Stimulated activated CD4-positive, alpha-beta T cell treated with anti-CD3 and anti-CD28 coated beads, Interleukin-2, amount 100 ng/mL, for 24 hours (primary cell): ENCODE measurements at places on chromosomes 3 and 15.

DNA sequence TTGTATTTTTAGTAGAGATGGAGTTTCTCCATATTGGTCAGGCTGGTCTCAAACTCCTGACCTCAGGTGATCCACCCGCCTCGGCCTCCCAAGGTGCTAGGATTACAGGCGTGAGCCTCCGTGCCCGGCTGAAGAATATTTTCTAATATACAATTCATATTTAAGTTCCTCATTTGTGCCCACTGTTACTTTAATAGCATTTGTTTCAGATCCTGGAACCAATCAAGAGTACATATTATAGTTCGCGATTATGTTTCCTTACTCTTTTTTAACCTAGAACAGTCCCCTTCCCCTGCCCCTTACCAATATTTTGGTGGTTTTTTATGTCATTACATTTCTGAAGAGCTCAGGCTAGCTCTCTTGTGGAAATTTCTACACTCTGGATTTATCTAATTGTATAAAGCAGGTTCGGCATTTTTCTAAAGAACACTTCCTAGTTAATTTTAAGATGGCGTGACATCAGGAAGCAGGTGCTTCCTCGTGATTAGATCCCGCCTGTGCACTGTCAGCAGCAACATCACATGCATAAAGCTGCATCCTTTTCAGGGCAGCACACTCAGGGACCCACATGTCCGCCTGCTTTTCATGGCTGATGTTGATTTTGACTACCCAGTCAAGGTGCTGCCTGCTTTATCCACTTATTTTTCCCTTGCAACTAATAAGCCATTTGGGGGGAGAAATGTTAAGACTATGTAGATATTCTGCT, 88.7 kb upstream of the EPHB3 start:
- DNase-seq, result no peak

DNA sequence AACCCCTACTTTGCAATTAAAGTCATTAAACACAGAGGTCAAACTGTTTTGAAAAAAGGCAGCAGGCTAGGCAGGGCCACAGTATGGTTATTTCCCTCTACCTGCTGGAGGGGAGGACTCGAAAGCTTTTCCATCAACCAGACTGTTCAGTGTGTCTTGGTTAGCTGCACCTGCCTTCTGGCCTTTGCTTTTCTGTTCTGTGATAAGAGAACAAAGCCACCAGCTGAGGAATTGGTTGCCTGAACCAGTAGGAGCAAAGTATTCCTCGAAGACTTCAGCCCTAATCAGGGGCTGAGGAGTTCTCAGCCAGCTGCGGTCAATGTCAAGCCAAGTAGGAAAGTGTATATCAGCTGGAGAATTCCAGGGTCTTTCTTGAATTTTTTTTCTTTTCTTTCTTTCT, 132.5 kb downstream of the SOX2 start:
- no peak for DNase-seq

- DNase-seq, result no peak
Observed at GRCh38 chr3:173004681-173005080, 136.4 kb downstream of the SPATA16 start.

- no peak for DNase-seq
Observed at GRCh38 chr15:72538931-72539330, 64.8 kb downstream of the ARIH1 start.

DNA sequence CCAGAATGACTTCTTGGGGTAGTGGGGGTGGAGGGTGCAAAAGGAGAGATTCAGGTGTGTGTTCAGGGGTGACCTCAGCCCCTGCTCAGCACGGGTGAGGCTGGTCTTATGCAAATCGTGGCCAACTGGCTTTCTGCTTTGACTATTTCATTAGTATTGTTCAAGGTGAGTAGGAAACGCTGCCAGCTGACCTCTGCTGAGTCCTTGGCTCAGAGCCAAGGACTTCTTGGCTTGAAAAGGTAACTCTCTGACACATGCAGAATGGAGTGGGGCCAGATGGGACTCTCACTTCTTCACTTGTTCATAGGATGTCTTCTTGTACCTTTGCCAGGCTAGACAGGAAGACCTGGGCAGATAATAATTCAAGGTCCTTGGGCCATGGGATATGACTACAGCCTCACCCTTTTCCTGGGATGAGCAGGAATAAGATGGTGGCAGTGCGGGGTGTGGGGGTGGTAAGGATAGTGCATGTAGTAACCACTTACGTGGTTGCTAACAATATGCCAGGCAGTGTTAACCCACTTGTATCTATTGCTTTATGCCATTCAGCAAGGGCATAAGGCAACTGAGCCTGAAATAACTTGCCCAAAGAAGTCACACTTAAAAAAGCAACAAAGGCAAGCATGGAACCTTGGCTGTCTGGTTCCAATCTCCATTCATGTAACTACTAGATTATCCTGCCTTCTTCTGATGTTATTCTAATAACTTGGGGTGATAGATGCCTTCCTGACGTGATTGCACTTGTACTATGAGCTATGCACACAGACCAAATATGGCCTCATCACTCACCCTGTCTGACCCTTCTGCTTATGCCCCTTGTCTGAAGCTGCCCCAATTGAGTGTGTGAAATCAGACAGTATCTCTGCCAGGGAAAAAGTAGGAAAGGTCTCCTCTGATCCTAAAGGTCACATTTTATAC, 193.1 kb downstream of the NR1D2 start:
- no peak for DNase-seq

GRCh38 chr15:97168704-97169475, 791.6 kb upstream of the ARRDC4 start:
- no peak for DNase-seq

- DNase-seq, result no peak
Observed at GRCh38 chr15:35858707-35859106, 312.7 kb upstream of the DPH6 start.

GRCh38 chr15:48748535-48748934, 62.3 kb downstream of the CEP152 start:
- no peak for DNase-seq

- DNase-seq, result no peak
Observed at GRCh38 chr3:72538070-72538745, 310.0 kb downstream of the SHQ1 start.

GRCh38 chr3:100900671-100901335, 92.4 kb downstream of the ABI3BP start:
- DNase-seq, result no peak

DNA sequence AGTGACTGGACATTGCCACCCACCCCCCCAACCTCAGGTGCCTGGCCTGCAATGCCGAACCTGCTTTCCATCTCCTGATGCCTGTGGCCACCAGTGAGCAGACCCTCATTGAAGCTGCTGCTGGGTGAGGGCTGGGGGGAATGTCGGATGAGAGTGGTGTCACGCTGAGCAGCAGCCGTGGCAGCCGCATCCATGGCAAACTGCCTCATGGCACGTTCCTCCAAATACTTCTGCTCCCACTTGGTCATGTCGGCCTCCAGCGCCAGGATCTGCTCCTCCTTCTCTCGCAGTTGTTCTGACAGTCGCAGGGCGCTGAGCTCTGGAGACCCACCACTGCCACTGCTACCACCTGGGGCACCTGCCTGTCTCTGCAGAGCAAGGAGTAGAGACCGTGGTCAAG, 14.2 kb downstream of the AMOTL2 start:
- DNase-seq, result no peak

GRCh38 chr3:144031938-144032337, 60.3 kb downstream of the DIPK2A start:
- no peak for DNase-seq

DNA sequence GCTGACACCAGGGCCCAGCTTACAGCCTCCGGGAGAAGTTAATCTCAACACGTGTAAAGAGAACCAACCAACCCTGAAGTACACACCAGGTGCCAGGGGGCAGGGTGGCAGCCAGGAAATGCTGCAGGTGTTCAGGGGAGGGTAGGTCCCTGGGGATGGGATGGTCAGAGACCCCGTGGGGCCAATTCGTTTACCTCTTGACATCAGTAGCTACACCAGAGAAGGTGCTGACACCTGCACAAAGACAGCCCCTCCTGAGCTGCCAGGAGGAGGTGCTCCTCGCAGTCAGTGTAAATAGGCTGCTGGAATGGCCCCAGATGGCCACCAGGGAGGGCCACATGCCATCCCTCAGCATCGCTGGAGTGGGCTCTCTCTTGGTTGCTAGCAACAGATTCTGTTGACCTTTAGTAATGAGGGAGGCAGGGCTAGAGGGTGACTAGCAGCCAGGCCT, 52.8 kb downstream of the CORO2B start:
- DNase-seq, result no peak

DNA sequence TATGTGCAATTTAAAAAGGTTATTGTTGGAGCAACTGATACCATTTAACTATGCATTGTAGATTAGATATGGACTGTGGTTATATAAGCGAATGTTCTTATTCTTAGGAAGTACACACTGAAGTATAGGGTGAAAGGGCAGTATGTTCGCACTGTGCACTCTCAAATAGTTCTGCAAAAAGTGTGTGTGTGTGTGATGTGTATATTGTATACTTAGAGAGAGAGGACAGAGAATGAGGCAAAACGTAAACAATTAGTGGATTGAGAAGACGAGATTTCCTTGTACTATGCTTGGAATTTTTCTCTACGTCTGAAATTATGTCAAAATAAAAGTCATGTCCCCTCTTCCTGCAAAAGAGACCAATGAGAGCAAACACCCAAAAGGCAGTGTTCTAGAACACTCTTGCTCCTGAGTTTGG, 30.4 kb downstream of the LSM3 start:
- DNase-seq, result no peak

GRCh38 chr3:95899494-95899893, 914.9 kb upstream of the EPHA6 start:
- DNase-seq, result no peak

DNA sequence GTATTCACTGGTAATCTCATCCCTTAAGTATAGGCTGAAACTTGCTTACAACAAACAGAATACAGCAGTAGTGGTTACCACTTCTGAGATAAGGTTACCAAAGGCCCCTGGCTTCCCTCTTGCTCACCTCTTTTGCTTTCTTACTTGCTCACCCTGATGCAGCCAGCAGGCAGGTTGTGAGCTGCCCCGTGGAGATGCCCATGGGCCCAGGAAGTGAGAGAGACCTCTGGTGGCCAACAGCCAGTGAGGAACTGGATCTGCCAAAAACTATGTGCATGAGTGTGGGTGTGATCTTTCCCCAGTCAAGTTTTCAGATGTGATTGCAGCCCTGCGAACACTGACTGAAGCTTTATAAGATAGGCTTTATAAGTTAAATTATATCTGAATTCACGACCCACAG, 48.7 kb downstream of the NMNAT3 start:
- no peak for DNase-seq

GRCh38 chr3:2511356-2511755, 412.7 kb downstream of the CNTN4 start:
- DNase-seq, result no peak

- no peak for DNase-seq
Observed at GRCh38 chr3:47432673-47433072, 43.1 kb downstream of the SCAP start.

GRCh38 chr3:114400371-114400770, 106.5 kb downstream of the TIGIT start:
- no peak for DNase-seq

DNA sequence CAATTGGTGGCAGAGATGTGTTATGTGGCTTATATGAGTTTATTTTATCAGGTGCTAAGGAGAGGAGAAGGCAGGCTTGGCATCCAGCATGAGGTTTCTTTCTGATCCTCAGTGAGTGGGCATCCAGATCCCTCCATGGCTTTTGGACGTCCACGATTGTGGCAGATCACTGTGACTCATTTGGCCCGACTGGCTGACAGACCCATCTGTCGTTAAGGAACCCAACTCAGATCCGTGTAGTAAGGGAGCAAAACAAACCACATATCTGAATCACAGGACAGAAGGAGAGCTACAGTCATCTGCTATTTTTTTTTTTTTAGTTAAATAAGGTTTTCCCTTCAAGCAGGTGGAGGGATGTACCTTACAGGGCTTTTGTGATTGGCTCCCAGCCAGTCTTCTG, 197.0 kb upstream of the KCNH8 start:
- DNase-seq, result no peak

DNA sequence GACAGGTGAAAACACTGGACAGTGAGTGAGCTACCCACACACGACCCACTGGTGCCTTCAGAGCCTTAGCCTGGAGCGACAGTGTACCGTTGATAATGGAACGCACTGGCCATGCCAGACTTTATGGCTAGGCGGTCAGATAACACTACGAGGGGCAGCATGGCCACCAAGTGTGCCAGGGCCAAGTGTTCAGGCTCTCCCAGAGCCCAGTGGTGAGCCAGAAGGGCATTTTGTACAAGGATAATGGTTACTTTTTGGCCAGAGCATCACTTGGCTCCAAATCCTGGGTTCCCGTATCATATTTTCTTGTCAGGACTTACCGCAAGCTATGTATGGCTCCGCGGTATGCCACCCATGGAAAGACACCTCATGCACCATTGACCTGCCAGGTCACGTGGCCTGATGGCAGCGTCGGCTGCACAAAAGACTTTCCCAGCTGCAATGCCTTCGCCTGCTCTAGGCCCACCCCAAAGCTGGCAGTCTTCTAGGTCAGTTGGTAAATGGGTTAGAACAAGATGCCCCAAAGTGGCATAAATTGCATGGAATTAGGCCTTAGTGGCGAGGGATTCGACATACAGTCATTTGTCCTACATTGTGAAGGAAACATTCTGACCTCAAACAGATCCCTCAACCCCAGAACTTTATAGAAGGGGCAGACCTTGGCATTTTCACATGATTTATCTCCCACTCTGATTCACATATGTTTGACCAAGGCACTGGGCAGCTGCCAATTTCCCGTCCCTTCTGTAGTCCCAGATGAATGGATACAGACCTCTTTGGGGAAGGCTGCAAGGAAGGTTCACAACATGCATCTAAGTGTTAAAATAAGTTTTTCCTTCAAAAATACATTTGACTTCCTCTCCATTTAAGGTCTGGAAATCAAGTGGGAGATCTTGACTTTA, 12.2 kb upstream of the SLC28A1 start:
- no peak for DNase-seq

DNA sequence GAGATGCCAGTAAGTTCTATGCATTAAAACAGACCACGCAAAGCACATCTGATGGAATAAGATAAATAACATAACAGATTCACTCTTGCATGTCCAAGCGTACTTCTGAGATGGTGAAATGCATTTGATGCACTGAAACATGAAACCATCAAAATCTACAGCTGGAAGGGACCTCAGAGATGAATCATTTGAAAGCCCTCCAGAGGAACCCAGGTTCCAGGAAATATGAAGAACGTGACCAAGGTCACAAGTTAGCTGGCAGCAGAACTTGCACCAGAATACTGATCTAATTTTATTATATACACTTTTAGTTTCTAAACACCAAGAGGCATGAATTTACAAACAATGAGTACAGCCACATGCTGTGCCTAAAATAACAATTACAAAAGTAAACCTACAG, 957.1 kb downstream of the FHIT start:
- no peak for DNase-seq

GRCh38 chr3:139473155-139473771, 3.1 kb downstream of the RBP2 start:
- no peak for DNase-seq

GRCh38 chr15:57540736-57541135, 51.0 kb upstream of the MYZAP start:
- DNase-seq, result no peak

DNA sequence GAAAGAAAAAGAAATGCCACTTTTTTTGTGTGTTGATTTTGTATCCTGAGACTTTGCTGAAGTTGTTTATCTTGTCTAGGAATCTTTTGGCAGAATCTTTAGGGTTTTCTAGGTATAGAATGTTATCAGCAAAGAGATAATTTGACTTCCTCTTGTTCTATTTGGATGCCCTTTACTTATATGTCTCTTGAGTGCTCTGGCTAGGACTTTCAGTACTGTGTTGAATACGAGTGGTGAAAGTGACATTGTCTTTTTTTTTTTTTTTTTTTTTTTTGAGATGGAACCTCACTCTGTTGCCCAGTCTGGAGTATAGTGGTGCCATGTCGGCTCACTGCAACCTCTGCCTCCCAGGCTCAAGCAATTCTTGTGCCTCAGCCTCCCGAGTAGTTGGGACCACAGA, 64.7 kb upstream of the NPHP3 start:
- DNase-seq, result no peak
